Dorsolateral prefrontal cortex (tissue), 122 donors: ENCODE measurements at places on chromosomes 7 and 10. TPM values are rescaled to one million over a fixed set of nuclear protein-coding genes. Genes with fewer than 3 reads are reported as not detected.

- no peak for DNase-seq
Measured at GRCh38 chr10:108901781-108902618, 1021.3 kb downstream of the XPNPEP1 start.

The LLCFC1 gene
- total RNA-seq: not detected

The ARHGEF5 gene
- 1.2 TPM for total RNA-seq

The CDK6 gene
- 18.5 TPM for total RNA-seq

GRCh38 chr7:515628-516027 lies 4.0 kb downstream of the PDGFA start:
- no peak for DNase-seq

The ACSM6 gene
- total RNA-seq: not detected
